Activated CD4-positive, alpha-beta memory T cell treated with anti-CD3 and anti-CD28 coated beads, Interleukin-2, amount 10 ng/mL, durations not matched to agents 7 days and 5 days (primary cell): ENCODE measurements at places on chromosomes 1 and 21. TPM values are rescaled to one million over a fixed set of nuclear protein-coding genes. Genes with fewer than 3 reads are reported as not detected.

The TSPEAR gene
- total RNA-seq: not detected

The B3GALT2 gene
- total RNA-seq: 4.1 TPM

The TMEM82 gene
- not detected for total RNA-seq

The DYNLT4 gene
- 1.9 TPM for total RNA-seq

The OR2G6 gene
- total RNA-seq: not detected

The AMY1B gene
- total RNA-seq: not detected
